Karpas-422 (cell line): ENCODE measurements at places on chromosomes 11 and 22.
A peak's percentile ranks its signal among the peaks of the same experiment; 100 is the strongest.

DNA sequence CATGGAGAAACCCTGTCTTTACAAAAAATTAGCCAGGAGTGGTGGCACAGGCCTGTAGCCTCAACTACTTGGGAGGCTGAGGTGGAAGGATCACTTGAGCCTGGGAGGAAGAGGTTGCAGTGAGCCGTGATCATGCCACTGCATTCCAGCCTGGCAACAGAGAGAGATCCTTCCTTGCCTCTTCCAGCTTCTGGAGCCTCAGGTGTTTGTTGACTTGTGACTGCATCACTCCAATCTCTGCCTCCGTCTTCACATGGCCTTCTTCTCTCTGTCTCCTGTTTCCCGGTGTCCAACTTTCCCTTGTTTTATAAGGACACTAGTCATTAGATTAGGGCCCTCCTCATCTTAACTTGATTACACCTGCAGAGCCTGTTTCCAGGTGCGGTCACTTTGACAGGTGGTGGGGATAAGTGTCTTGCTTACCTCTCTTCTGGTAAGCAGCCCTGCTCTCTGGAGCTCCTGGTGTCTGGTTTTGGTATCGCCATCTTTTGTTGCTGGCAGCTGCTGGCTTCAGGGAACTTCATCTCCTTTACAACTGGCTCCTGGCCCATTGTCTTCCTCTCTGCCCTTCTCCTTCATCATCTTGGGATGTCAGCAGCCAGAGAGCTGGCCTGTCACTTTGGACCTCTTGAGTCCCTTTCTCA, 8.2 kb upstream of the USP2 start:
- no peaks in the 10 kb centered on the region for H3K27me3 ChIP-seq
- H3K27ac ChIP-seq: no peak overlapping the region
- H3K4me1 ChIP-seq: peaks cover 25% of the 10 kb centered on the region
- no peaks in the 10 kb centered on the region for H3K36me3 ChIP-seq
- H3K4me3 ChIP-seq: no peak overlapping the region

- DNase-seq: no peak
- H3K4me1 ChIP-seq: peaks cover 55% of the 10 kb centered on the region
- no peaks in the 10 kb centered on the region for H3K36me3 ChIP-seq
- no peak overlapping the region for H3K4me3 ChIP-seq
- no peaks in the 10 kb centered on the region for H3K27me3 ChIP-seq
Measured at GRCh38 chr11:3857628-3858027, 2.2 kb downstream of the STIM1 start.

DNA sequence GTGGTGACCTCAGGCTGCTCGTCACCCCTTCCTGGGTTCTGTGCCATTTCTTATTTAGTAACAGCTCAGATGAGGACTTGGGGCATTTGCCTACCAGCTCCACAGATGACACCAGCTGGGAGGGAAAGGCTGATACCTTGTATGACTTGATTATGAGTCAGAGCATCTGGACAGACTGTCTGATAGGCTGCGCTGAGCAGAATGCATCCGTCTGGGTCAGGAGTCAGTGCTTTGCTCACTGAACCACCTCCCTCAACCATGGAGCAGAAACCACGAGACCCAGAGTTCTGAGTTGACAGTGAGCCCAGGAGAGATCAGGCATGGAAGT, 6.8 kb downstream of the ST14 start:
- no peaks in the 10 kb centered on the region for H3K27me3 ChIP-seq
- DNase-seq: no peak
- H3K4me1 ChIP-seq: no peaks in the 10 kb centered on the region
- H3K4me3 ChIP-seq: no peak overlapping the region

GRCh38 chr11:4695442-4695841, 2.2 kb downstream of the OR51E2 start:
- H3K27me3 ChIP-seq: no peaks in the 10 kb centered on the region
- no peaks in the 10 kb centered on the region for H3K36me3 ChIP-seq
- no peak overlapping the region for H3K27ac ChIP-seq
- no peak overlapping the region for H3K4me3 ChIP-seq

- DNase-seq: no peak
- no peaks in the 10 kb centered on the region for H3K4me1 ChIP-seq
- H3K4me3 ChIP-seq: no peak overlapping the region
Measured at GRCh38 chr11:30481330-30481729, 104.8 kb downstream of the MPPED2 start.

DNA sequence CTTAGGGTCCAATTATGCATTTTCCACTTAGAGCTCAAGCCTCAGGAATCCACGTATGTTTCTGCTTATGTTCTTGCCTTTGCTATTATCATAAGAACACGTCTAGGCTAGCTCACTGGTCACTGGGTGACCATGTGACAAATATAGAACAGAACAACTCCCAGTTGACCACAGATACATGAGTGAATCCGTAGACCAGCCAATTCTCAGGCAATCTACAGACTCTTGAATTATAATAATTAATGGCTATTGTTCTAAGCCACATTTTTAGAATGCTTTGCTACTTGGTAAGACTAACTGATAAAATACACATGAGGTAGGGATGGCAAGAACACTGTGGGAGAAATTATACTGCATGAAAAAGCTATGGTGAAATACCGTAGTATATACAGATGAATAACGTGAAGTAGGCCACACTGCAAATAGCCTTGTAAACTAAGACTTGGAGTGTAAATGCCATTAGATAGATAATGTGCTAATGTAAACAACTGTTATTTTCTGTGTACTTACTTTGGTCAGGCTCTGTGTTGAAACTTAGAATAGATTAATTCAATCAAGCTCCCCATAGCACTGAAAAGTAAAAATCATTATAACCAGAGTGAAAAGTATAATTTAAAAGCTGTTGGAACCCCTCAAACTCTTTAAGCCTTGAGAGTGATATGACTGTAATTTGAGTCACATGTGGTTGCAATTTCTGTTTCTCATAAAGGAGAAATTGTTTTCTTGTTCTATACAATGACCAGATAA, 366.2 kb upstream of the CCDC179 start:
- H3K36me3 ChIP-seq: no peaks in the 10 kb centered on the region
- H3K27ac ChIP-seq: no peak overlapping the region
- no peaks in the 10 kb centered on the region for H3K27me3 ChIP-seq
- no peak overlapping the region for H3K4me3 ChIP-seq
- no peaks in the 10 kb centered on the region for H3K4me1 ChIP-seq
- DNase-seq: no peak

- no peak overlapping the region for H3K4me3 ChIP-seq
- H3K36me3 ChIP-seq: no peaks in the 10 kb centered on the region
- H3K27me3 ChIP-seq: no peaks in the 10 kb centered on the region
- no peak for DNase-seq
Measured at GRCh38 chr11:128579798-128580504, 7.4 kb downstream of the ETS1 start.

DNA sequence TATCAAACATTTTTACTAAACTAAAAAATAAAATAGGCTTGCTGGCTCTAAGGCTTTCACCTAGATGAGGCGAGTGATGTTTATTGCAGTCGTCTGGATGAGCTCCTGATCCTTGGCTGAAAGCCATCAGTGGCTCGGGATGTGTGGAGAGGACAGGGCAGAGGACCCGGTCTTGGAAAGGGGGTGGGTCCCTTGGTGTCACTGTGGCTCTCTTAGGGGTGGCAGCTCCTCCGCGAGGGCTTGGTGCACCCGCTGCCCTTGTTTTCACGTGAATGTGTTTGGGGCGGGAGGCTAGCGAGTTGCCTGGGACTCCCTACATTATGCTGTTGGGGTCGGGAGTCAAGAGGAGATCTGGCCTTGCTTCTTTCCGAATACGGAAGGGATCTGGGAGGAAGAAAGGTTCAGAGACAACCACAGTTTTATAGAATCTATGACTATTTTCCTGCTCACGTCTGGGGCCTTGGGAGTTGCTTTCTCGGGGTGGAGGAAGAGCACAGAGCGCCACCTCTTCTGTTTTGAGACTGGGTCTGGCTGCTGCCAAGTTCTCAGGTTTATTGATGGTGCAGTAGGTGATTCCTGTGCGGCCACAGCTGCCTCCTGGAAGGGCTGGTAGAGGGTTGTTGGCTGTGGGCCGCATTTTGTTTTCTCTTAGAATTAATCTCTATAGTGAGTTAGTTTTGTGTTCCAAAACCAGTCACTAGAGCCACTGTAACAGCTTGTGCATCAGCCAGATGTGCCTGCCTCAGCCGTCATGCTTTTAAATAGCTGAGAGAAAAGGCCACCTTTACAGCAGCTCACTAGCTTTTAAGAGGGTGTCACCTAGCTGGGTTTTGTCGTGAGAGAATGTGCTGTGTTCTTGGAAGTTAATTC, 12.8 kb downstream of the TBC1D22A start:
- H3K27me3 ChIP-seq: no peaks in the 10 kb centered on the region
- H3K27ac ChIP-seq: peak overlapping the region; percentile 99
- peaks cover 9% of the 10 kb centered on the region for H3K36me3 ChIP-seq
- peaks cover 71% of the 10 kb centered on the region for H3K4me1 ChIP-seq
- DNase-seq: peak; percentile 77

DNA sequence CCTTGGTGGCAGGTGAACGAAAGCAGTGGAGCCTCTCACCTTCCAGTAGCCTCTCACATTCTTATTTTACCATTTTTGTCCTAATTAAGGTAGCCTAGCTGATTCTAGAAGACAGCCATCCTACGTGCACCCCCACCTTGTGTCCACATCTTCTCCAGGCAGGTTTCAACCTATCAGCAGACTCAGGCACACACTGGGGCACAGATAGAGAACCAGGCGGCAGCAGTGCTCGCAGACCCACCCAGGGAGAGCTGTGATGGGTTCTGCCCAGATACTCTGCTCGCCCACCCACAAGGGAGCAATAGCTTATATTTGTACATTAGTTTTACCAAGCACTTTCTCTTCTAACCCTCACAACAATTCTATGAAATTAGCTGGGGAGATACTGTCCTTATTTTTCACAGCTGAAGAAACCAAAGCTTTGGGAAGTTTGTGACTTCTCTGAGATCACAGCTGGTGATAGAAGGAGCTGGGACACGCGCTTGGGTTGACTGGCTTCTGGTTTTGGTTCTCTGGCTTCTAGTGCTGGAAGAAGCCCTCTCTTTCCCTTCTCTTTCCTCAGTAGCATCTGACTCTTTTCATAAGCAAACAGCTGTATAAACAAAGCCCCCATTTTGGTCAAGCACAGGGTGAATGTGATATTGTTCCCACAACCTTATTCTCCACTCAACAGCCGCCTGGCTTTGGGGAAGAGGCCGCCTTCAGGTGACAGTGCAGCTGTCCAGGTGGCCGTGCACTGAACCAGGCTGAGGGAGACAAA, 36.9 kb downstream of the PPP2R1B start:
- no peaks in the 10 kb centered on the region for H3K4me1 ChIP-seq
- no peaks in the 10 kb centered on the region for H3K27me3 ChIP-seq
- H3K36me3 ChIP-seq: peaks cover 38% of the 10 kb centered on the region
- H3K4me3 ChIP-seq: no peak overlapping the region
- no peak for DNase-seq

DNA sequence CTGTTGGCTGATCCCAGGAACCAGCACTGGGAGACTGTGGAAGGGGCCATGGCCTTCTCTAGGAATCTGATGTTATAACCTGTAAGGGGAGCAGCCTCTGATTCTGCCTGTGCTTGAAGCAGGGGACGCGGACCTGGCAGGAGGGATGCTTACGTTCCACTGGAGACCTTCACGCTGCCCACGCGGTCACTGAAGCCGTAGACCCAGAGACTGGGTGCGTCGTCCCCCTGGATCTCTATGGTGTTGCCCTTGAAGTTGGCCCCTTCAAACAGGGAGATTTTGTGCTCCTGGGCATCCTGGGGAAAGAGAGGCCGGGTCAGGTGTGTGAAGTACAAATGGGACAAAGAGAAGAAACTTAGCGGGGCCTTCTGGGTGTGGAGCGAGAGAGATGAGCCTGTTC, 11.8 kb upstream of the TPST2 start:
- no peak overlapping the region for H3K4me3 ChIP-seq
- H3K4me1 ChIP-seq: no peaks in the 10 kb centered on the region
- DNase-seq: no peak
- no peak overlapping the region for H3K27ac ChIP-seq

- peaks cover 4% of the 10 kb centered on the region; the same call in 1 of the 2 replicates for H3K27me3 ChIP-seq
- no peak overlapping the region for H3K4me3 ChIP-seq
- no peak overlapping the region for H3K27ac ChIP-seq
- peak; percentile 37 for DNase-seq
Measured at GRCh38 chr22:27385261-27385998, 416.1 kb downstream of the MN1 start.

- no peak overlapping the region for H3K27ac ChIP-seq
- DNase-seq: no peak
- H3K4me1 ChIP-seq: peaks cover 2% of the 10 kb centered on the region; the same call in 1 of the 2 replicates
- no peak overlapping the region for H3K4me3 ChIP-seq
Measured at GRCh38 chr22:29917052-29917902, 34.3 kb downstream of the MTMR3 start.

- no peaks in the 10 kb centered on the region for H3K36me3 ChIP-seq
- H3K27me3 ChIP-seq: no peaks in the 10 kb centered on the region
- H3K4me1 ChIP-seq: no peaks in the 10 kb centered on the region
- H3K4me3 ChIP-seq: no peak overlapping the region
- no peak for DNase-seq
- H3K27ac ChIP-seq: no peak overlapping the region
Measured at GRCh38 chr11:19409307-19409706, 168.6 kb upstream of the E2F8 start.

DNA sequence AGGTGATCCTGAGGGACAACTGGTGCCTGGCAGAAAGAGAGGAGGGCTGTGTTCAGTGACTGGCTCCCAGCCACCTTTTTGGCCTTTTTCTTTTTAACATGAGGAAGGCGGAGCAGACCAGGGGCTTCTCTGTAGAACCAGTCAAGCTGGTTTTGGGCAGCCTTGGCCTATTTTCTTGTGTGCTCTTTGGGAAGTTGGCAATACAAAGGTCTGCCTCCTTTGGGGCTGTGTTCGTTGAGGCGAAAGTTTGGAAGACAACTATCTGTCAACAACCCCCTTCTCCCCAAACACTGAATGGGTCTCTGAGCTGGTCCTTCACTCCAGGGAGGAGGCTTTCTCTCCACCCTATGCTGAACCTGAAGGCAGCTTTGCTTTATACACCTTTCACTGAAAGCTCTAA, 8.5 kb downstream of the MARK2 start:
- no peak for DNase-seq
- peaks cover 7% of the 10 kb centered on the region for H3K4me1 ChIP-seq
- H3K36me3 ChIP-seq: peaks cover 15% of the 10 kb centered on the region; the same call in 1 of the 2 replicates
- H3K27ac ChIP-seq: no peak overlapping the region

DNA sequence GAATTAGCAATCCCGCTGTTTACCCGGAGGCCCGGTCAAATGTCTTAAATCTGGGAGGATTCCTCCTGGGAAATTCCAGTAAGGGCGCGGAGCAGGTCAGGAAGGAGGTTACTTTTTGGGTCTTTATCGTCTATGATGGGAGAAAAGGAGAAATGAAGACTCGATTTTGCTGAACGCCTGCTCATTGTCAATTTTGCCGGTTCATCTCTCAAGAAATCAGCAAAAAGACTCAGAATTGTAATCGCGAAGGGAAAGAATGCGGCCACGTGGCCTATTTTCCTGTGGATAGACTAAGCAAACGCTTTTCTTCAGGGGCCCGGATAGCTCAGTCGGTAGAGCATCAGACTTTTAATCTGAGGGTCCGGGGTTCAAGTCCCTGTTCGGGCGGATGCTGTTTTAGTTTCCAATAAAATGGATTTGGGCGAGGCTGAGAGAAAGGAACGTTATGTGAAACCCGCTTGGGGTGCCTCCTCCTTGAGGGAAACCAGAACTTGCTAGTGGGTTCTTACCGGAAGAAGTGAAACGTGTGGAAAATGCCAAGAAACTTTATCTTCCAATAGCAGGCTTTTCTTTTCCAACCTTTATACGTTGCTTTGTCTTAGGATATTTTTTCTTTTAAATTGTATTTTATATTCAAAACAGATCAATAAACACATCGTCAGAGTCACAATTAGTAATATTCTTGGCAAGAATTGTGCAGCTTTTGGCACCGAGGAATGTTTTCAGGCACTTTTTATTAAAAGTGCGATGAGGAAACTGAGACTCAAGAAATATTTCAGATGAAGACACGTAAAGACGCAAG, 45.0 kb downstream of the OR4D9 start:
- H3K36me3 ChIP-seq: no peaks in the 10 kb centered on the region
- H3K4me3 ChIP-seq: 0 out of 2 replicates have a peak overlapping the region, but pooled peaks have one; percentile 31
- DNase-seq: peak; percentile 90
- no peak overlapping the region for H3K27ac ChIP-seq
- H3K4me1 ChIP-seq: peaks cover 39% of the 10 kb centered on the region
- no peaks in the 10 kb centered on the region for H3K27me3 ChIP-seq
